Hematopoietic multipotent progenitor cell treated with erythropoietin and hydrocortisone succinate and interleukin-3 and kit ligand, for 15 days (in vitro differentiated cells): ENCODE measurements at places on chromosomes 1 and 21.

GRCh38 chr1:54815086-54815876 lies 14.2 kb upstream of the TTC22 start:
- DNase-seq: no peak

DNA sequence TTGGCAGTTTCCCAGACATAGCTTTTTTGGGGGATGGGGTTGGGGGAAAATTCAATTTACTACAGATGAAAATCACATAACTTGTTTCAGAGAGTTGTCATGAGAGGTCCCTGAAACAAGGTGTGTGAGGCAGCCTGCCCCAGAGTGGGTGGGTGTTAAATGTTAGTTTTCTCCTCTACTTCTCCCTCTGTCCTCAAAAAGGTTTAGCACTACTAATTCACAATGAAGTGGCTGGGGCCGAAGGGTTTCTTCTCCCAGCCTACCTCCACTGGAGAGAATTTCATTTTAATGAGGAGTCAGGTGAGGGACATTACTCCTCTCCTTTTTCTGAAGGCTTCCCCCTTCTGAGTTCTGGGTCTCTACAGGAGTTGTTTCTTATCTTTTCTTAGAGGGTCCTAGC lies 103.3 kb downstream of the C1orf94 start:
- DNase-seq: no peak

DNA sequence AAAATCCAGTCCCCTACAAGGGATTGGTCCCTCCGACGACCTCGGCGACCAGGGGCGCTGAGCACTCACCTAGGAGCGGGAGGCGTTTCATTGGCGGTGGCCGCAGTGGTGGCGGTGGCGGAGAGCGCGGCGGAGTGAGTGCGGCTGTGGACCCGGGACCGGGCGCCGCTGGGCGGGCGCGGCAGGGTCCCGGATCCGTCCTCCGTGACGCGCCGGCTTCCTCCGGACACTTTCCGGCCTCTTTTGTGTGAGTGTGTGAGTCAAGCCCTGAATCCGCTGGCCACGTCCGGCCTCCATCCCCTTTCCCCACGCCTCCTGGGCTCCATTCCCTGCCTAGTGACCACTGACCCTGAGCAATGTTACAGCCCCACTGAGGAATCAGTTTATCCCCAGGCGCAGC lies at the start of gene ADGRL4:
Gene ADGRL4, minus strand, starts transcription at position 167 of the 400 bp plus-strand sequence. Its CDS starts 76 bp downstream, at position 91.
- DNase-seq: no peak

DNA sequence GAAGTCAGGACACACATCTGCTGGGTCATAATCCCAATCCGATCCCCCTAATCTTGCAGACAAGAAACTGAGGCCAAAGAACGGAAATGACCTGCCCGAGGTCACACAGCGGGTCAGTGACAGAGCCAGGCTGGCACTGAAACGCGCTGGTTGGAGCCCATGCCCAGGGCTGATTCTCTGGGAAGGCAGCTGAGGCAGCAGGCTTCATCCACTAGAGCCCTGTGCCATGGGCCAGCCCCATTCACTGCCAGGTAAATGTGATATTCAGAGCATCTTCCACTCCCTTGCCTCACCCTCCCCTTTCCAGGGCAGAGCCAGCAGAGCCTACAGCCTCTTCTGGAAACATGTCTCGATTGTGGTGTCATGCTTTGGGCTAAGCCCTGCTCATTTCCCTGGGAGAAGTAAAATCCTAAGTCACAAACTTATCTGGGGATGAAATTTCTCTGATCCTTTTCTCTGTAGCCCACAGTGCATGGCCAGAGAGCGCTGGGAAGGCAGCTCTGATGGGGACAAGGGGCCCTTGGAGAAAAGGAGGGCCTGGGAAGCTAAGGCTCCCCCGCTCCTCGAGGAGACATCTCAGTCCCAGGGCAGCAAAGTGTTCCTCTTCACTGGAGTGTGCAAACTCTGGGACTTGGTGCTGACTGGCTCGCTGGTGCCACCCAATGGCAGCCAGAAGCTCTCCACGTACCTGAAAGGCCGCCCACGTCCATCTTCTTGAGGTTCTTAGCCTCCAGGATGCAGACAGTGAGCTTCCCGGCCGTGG lies 110.4 kb downstream of the SYT2 start:
- DNase-seq: peak; percentile 5

- peak; percentile 49 for DNase-seq
Observed at GRCh38 chr1:156625436-156626078, 6.3 kb downstream of the HAPLN2 start.

DNA sequence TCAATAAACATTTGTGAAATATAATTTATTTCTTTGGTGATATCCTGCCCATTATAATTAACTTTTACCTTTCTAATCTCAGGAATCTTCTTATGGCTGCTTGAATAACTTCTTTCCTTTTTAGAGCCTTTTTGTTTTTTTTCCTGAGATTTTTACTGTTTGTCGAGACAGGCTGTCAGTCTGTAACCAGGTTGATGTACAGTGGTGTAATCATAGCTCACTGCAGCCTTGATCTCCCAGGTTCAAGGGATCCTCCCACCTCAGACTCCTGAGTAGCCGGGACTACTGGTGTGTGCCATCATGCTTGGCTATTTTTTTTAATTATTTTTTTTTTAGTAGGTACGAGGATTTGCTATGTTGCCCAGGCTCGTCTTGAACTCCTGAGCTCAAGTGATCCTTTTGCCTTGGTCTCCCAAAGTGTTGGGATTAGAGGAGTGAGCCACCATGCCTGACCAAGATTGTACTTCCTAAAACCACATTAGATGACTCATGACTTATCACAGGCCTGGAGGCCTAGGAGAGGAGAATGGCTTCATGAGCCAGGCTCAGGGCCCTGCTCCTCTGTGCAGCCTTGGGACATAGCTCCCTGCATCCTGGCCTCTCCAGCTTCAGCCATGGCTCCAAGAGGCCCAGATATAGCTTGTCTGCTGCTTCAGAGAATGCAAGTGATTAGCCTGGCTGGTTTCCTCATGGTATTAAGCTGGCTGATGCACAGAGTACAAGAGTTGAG lies 48.6 kb downstream of the CTH start:
- DNase-seq: no peak

GRCh38 chr1:232524056-232524455 lies 105.9 kb downstream of the SIPA1L2 start:
- no peak for DNase-seq

DNA sequence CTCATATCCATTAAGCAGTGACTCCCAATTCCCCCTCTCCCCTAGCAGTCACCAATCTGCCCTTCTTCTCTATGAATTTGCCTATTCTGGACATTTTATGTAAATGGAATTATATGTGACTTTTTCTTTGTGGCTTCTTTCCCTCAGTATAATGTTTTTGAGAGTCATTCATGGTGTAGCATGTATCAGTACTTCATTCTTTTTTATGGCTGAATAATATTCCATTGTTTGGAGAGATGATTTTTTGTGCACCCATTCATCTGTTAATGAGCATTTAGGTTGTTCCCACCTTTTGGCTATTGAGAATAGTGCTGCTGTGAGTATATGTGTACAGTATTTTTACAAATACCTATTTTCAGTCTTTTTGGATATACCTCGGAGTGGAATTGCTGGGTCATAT lies 19.5 kb downstream of the OTUD3 start:
- DNase-seq: no peak

DNA sequence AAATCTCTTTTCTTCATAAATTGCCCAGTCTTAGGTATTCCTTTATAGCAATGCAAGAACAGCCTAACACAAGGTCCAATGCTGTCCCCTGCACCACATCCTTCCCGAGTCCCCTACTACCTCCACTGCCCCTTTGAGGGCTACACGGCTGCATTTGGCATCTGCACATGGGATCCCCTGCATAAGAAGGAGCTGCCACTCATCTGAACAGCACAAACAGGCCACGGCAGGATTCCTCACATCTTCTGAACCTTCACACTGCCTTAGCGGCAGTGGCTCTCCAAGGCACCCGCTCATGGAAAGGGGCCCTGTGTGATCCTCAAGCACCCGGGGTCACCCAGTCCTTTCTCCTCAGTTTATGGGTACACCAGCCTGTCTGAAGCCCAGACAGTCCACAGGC lies 29.2 kb upstream of the BACE2 start:
- DNase-seq: no peak

DNA sequence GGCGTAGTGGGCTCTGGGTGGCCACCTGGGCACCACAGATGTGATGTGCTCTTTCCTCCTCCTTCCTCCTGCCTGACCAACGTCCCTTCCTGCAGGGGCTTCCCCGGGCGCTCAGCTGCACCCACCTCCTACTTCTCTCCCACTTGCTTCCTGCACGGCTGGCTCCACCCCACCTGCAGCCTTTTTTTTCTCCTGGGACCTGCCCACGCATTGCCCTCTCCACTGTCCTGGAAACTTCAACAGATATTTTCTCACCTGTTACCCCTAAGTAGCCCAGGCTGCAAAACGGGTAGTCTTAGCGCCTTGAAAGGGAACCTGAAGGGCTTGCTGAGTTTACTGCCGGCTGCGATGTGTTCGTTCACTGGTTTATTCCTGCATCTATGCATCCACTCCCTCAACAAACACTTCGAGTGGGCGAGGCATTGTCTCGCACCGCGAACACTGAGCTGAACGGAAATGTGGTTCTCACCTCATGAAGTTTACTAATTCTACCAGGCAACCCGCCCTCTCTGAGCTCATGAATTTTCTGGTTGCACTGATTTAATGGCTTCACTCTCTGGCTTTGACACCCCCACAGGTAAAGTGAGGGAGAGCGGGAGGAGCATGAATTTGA lies 23.6 kb downstream of the ZBTB18 start:
- no peak for DNase-seq

DNA sequence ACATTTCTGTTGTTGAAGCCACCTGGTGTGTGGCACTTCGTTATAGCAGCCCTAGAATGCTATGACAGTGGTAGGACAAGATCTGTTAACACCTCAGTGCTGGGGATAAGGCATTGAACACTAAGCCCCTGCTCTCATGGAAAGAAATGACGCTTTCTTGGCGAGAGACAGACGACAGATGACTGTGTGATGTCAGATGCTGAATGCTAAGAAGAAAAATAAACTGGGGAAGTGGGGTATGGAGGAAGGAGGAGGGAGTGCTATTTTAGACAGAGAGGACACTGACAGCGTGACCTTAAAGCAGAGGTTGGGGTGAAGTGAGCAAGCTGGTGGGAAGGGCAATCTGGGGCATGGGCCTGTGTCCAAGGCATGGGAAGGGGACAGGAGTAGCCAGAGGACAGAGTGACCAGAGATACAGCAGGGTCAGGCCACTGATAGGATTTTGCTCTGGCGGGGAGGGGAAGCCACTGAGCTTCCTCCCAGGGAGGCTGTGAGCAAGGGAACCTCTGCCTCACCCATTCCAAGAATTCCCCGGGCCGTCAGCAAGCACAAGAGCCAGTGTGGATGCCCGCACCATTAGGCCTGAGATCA lies 15.2 kb downstream of the DOP1B start:
- DNase-seq: no peak

GRCh38 chr1:58842941-58843340 lies 59.1 kb upstream of the JUN start:
- no peak for DNase-seq

DNA sequence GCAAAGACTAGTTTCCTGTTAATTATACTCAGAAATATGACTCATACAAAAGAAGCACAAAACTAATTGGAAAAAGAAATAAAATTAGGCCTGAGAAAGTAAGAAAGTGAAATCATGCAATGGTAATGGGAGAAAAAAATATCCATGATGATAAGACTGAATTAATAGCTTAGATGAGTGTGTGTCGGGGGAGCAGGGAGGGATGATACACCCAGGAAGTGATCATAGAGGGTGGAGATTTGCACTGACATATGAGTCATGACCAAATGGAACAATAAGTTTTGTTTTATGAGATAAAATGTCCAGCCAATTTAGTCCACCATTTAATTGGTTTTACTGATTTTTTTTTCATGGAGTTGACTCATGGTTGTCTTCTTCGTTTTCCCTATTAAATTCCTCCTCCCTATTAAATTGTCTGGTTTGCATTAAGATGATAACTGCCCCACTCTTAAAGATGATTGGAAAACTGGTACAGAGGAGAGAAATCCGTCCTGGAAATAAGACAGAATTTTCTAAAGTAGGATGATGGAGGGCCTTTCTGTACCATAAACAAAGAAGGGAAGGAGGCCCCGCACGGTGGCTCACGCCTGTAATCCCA lies 111.7 kb upstream of the KCNJ6 start:
- DNase-seq: no peak

DNA sequence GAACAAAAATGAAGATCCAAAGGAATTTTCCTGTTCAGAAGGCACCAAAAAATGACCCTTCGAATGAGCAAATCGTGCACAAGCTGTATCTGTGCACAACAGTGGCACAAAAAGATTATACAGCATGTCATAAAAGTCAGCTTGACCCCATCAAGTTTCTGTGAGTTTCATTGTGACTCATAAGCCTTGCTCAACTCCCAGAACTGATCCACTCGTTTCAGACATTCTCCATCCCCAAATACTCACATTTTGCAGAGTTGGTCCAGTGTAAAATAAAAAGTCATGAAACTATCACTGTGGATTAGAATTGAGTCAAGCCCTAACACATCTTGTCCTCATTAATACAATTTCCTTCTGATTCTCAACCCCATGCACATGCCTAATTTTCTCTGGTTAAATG lies 174.7 kb upstream of the PKN2 start:
- DNase-seq: no peak

DNA sequence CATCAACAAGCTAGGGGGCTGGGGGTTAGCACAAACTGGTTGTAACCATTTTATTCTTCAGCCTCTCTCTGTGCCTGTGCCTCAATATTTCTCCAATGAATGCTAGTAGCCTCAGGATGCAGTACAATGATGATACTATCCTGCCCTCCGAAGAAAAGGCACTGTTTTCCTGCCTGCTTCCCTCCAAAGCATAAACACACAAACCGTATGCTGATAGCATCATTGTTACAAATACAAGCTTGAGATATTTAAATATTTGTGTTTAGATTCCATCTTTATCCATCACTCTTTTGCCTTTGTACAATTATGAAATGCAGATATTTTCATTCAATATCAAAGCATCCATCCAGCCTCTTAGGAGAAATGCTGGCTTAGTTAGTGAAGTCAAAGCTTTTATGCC lies 404.8 kb downstream of the DUSP10 start:
- DNase-seq: no peak

GRCh38 chr1:241846862-241847539 lies 1.0 kb upstream of the EXO1 start:
- peak; percentile 11 for DNase-seq

DNA sequence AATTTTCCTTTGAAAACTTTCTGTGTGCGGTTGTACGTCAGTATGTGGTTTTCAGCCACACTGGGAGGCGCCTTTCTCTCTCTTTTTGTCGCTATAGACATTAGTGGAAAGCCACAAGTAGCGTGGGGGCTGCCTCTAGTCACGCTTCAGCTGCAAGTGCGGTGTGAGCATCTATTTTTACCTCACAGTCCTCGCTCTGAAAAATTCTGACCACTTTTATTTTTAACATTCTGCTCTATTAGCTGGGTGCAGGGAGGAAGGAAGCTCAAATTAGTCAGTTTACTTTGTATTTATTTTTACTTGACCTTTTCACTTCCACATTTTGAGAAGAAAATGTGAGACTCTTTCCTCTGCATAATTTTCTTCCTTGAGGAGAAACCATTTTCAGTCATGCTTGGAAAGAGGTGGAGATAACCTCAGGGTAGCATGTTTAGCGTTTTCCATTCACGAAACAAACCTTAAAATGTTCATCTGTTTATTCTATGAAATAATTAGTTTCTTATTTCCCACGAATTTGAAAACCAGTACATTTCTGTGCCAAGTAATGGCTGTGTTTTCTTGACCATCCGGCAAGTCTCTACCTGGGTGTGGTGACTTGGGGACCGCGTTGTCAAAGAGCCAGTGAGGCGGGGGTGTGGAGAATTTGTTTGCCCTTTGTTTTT lies 35.6 kb downstream of the ADARB1 start:
- DNase-seq: no peak
